ENCODE measurements at places on chromosomes 2 and 18.

GRCh38 chr2:128166746-128167353 lies 75.8 kb downstream of the UGGT1 start:
- no peaks in the 10 kb centered on the region for H3K4me1 ChIP-seq
- no peaks in the 10 kb centered on the region for H3K27me3 ChIP-seq
- H3K27ac ChIP-seq = no peak overlapping the region
- peaks cover 30% of the 10 kb centered on the region for H3K36me3 ChIP-seq

DNA sequence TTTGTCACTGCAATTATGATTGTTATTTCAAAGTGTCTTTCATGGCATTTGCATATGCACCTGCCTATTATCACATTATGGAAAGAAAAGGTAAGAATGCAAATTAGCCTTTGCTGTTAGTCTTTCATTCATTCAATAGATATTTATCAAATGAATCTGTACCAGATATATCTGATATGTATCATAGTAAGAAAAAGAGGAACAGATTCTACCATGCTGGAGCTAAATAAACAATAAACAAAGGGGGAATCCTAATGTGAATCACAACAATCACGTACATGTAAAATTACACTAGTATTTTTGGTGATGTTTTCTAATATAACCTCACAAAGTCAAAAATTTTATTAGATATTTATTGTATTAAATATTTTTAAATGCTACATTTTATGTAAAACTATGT lies 446.4 kb downstream of the THSD7B start:
- no peaks in the 10 kb centered on the region for H3K4me1 ChIP-seq
- no peak for DNase-seq
- H3K4me3 ChIP-seq = no peak overlapping the region
- no peaks in the 10 kb centered on the region for H3K27me3 ChIP-seq
- H3K36me3 ChIP-seq = no peaks in the 10 kb centered on the region

GRCh38 chr2:134446383-134447017 lies 192.6 kb downstream of the MGAT5 start:
- H3K4me3 ChIP-seq = no peak overlapping the region
- no peaks in the 10 kb centered on the region for H3K4me1 ChIP-seq
- H3K36me3 ChIP-seq = peaks cover 6% of the 10 kb centered on the region
- H3K27me3 ChIP-seq = no peaks in the 10 kb centered on the region
- no peak for DNase-seq

DNA sequence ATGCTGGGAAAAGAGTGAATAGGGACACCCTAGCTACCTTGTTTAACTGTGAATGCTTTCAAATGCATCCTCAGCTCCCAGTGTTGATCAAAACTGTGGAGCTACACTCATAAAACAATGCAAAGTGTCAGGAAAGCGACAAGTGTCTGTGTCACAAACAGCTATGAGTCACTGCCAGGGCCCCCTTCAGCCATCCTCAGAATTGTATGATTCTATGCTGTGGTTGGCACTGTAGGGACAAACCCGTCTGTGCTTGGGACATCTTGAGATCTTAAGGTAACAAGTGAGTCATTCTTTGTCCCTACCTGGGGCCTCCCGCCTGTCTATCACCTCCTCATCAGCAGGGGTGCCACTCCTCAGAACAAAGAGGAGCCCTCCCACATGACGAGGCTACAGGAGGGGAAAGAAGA lies 42.4 kb downstream of the KLF7 start:
- H3K27ac ChIP-seq = no peak overlapping the region

All from cardiac muscle cell (in vitro differentiated cells and primary cell).